Kidney (tissue), 22 donors: ENCODE measurements at places on chromosomes 6 and 20. TPM values are rescaled to one million over a fixed set of nuclear protein-coding genes. Genes with fewer than 3 reads are reported as not detected.

The PPP1R14C gene
- 15.8 TPM for total RNA-seq

The CRISP2 gene
- not detected for total RNA-seq

The SLC44A4 gene
- total RNA-seq = 137 TPM

DNA sequence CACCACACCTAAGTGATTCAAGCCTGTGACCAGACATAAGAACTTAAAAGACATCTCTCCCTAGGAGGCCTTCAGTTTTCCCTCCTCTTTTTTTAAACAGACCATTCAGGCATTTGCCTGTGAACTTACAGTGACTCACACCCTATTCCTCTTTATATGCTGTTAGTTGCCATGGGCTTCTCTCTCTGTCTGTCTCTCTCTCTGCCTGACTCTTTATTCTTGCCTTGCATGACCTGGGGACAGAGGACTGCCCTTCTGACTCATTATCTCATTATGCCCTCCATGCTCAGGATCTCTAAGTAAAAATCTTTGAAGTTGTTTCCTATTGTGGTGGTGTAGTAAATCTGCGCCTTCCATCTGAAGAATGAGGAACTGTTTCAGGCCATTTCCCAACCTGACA is 442.2 kb upstream of the MAN1A1 start:
- no peak for DNase-seq

DNA sequence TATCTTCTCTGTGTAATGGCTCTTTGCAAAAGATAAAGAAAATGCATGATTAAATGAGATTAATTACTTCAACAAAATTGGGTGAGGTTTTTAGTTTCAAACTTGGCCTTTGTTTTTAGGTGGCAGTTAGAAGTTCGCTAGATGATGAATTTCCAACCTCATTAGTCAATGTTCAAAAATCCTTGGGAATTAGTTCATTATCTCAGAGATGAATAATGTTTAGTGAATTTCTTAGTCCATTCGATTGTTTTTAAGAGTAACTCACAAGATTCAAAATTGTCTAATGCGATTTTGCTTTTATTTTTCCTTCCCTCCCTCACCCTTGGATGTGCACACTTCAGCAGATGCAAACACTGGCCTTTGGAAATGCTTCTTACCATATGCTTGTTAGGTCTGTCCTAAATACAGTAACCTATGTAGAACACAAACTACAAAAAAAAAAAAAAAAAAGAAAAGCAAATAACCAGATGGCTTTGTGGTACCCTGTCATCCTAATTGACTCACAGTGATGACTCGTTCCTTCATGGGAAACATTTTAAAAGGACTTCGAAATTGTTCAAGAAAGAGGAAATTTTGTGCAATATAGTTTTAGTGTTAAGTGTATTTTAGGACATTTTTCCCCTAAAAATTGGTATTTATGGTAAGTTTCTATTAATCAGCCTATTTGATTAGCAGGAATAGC is 66.7 kb downstream of the FAM229B start:
- no peak for DNase-seq

DNA sequence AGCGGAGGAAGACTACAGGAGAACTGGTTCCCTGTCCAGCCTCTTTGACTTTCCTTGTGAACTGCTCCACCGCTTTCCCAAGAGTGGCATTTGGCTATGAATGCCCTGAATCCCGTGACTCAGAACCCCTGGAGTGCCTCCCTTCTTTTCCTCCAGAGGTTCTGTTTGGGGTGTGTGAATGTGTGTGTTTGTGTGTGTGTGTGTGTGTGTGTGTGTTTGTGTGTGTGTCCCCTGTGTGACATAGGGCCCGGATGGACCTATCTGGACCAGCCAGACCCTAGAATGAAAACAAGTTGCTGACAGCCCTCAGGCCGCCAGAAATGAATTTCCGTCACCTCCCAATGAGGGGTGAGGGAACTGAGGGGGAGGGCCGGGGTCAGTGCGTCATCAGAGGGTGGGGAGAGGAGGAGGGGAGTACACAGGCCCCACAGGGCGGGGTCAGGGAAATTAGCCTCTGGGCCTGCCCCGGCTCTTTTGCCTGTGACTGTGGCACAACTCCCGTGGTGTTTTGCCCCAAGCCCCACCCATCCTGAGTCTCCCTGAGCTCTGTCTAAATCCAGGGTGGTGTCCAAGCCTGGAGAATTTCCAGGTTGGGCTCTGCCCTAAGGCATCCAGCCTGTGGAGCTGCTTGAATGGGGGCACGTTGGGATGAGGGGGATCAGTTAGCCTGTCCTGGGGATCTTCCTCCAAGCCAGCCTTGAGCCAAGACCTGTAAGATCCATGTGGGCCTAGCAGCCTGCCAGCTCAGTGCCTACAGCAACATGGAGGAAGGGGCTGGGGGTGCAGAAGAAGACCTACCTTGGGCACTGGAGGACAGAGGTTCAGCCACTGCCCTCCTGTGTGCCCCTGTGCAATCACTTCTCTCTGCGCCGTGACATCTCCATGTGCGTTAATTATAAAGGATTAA is 15.2 kb upstream of the MRPS18A start:
- DNase-seq = peak; percentile 93

- DNase-seq = peak; percentile 48
Observed at GRCh38 chr6:166419717-166420116, 37.0 kb upstream of the MPC1 start.

- peak; percentile 85 for DNase-seq
Observed at GRCh38 chr6:160930547-160931377, 60.8 kb upstream of the MAP3K4 start.

DNA sequence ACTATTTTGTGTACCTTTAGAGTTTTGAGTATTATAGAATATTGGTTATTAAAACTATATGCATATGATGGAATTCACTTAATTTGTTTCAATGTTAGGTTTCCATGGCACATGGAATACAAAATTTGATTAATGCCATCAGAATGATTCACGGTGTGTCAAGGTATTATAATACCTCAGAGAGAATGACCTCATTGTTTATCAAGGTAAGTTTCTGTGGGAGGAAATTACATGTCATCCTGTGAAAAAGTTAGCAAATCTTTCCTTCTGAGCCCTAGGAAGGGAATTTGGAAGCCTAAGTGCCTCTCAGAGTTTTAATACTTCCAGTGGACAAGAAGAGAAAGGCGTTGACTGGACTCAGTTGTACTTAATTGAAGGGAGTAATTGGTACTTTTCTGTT is 40.8 kb downstream of the DNAH8 start:
- no peak for DNase-seq

GRCh38 chr20:46749147-46749546 is 39.7 kb downstream of the SLC2A10 start:
- DNase-seq = no peak

DNA sequence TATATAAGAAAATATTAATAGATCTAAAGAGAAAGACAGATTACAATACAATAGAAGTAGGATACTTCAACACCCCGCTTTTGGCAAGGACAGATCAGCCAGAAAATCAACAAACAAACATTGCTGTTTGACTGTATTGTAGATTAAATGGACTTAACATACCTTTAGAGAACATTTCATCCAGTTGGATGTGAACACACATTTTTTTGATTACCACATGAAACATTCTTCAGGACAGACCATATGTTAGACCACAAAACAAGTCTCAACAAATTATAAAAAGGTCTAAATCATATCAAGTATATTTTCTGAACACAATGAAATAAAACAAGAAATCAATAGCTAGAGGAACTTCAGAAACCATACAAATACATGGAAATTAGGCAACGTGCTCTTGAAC is 148.2 kb downstream of the TRMT11 start:
- no peak for DNase-seq
